Activated T-helper 1 cell treated with Interleukin-2 at 50 U/mL for 16 hours (primary cell): ENCODE measurements at places on chromosomes 2 and 18.

GRCh38 chr18:50651334-50651733 is 91.4 kb downstream of the MAPK4 start:
- DNase-seq = no peak

- DNase-seq = no peak
Observed at GRCh38 chr2:46703588-46703987, 212.0 kb downstream of the MCFD2 start.

DNA sequence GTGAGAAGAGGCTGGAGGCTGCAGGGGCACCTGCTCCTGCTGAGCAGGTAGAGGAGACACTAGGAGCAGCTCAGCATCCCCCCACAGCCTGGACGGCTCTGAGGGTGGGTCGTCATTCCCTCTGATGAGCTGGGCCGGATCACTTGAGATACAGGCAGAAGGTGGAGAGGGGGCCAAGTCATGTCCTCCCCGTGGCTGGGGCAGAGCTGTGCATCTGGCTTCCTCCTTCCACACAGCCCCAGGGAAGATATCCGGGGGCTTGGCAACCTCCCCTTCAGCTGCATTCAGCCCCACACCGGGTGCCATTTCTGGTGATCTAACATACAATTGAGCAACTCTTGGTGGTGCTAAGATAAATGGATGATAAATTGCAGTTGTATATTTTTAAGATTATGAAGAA is 236.9 kb downstream of the LDLRAD4 start:
- no peak for DNase-seq

GRCh38 chr2:232235716-232236115 is 142.8 kb upstream of the ALPP start:
- no peak for DNase-seq

DNA sequence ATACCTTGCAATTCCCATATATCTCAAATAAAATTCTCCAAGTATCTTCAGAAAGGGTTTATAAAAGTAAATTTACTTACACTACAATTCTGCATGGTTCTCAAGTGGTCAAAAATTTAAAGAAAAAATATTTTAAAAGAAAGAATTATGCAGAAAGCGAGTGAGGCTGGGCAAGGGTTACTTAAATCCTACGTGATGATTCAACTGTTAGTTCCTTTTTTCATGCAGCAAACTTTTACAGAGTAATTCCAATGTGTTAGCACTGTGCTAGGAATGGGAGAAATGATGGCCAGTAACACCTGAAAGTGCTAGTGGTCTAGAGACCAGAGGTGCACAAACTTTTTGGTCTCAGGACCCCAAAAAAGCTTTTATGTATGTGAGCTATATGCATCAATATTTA is 133.4 kb downstream of the ATAD2B start:
- no peak for DNase-seq

DNA sequence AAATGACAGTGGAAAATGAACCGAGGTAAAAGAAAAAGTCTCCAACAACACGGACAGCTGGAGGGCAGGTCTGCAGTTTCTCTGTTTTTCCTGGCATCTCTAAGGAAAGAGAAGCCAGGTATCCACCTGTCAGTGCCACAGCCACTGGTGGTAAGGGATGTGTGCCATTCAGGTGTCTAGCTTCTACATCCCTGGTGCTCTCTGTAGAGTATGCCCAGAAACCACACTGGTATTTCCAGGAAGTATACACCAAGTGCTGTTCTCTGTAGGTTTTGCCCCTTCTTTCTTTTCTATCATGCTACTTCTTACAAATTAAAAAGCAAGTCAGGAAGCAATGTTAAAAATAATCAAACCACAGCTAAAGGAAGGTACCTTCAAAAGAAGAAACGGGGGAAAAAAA is 7.6 kb upstream of the AGFG1 start:
- DNase-seq = no peak

GRCh38 chr18:22523481-22523880 is 105.8 kb upstream of the CTAGE1 start:
- no peak for DNase-seq

DNA sequence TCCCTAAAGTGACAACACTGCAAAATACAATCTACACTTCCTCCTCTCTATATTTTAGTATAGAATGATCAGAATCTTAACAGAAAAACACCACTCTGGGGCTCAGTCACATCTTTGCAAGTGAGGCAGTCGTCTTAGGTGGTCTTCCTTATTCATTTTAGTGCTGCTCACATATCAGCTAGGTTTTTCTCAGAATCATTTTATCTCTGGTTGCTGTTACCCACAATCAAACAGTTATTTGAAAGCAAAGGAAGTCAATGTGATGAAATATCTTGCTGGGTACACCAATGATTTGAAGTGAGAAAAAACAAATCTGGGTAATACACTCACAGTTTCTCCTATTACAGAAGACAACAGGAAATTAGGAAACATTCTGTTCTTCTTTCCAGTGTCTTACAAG is 275.2 kb downstream of the DSEL start:
- no peak for DNase-seq

DNA sequence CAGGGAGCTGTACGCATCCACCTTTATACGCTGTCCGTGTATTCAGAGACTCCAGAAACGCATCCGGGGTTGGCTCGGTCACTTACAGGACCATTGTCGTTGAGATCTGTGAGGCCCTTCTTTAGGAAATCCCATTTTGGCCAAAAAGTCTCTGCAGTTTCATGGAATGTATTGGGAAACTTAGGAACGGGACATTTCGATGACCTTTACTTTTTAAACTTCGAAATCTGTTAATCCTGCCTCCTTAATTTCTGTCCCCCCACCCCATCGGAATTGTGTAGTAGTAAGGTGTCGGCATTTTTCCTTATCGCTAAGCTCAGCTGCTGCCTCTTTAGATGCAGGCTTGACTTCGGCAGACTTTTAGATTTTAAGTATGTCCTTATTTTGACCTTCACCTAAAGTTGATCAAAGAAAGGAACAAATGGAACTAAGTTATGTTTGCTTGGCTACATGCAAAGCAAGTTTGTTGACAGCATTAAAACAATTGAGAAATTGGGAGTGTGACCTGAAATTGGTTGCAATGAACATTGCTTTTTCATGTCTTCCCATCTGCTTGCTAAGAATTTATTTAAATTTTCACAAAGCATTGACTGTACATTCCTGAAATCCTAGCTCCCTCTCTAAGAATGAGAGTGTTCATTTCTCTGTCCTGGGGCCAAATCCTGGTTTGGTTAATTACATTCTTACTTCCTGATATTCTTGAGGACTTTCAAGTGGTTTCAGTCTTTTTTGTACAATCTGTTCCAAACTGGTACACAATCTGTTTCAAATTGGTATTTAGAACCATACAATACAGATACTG is 884 bp upstream of the RAPH1 start:
- no peak for DNase-seq

DNA sequence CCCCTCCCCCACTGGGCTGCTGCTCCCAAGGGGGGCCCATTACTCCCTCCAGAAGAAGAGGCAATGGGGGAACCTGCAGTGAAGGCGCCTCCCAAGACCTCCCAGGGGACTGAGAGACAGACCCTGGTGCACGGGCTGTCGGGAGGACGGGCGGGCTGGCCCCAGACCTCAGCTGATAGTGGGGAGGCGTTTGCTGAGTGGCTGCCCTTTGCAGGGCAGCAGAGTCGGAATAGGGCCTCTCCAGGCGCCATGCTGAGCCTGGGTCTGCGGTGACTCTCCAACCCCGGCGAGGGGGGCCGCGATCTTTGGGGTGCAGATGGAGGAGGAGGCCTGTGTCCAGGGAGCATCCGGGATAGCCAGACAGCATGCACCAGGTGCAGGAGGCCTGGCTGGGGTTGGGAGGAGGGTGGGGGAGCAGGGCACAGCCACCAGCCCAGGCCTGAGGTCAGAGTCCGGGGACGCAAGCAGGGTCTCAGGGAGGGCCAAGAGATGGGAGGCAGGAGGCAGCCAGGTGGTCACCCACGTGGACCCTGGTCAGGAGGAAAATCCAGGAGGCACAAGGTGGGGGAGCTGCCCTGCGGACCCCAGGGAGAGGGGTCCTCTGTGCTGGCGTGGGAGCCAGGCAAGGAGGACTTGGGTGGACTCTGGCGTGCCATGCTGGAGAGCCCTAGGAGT is 11.0 kb downstream of the CROCC2 start:
- DNase-seq = no peak

DNA sequence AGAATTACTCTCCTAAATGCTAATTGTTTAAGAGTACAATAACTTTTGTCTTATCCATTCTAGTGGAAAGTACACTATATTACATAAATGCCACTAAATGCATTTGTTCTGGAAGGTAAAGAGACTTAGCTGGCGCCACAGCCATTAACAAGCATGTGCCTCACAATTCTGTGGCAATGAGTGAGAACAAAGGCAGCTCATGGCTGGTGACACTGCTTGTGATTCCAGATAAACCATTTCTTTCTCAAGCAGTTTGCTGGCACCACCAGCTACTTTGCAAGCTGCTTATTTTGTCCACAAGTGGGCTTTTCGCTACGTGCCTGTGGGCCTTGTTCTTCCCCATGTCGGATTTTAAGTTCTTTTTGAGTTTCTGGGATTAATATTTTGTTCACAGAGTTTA is 147.6 kb upstream of the SMAD7 start:
- DNase-seq = no peak

GRCh38 chr18:34120294-34120693 is 104.4 kb downstream of the NOL4 start:
- DNase-seq = no peak

GRCh38 chr2:219522111-219523030 is 8.1 kb downstream of the ASIC4 start:
- no peak for DNase-seq

GRCh38 chr2:132489150-132489549 is 72.5 kb downstream of the GPR39 start:
- DNase-seq = no peak

DNA sequence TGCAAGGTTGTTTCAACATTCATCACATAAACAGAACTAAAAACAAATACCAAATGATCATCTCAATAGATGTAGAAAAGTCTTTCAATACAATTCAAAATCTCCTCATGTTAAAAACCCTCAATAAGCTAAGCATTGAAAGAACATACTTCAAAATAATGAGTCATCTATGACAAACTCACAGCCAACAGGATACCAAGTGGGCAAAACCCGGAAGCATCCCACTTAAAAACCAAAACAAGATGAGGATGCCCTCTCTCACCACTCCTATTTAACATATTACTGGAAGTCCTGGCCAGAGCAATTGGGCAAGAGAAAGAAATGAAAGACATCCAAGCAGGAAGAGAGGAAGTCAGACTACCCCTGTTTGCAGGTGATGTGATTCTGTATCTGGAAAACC is 992.2 kb upstream of the PIK3C3 start:
- DNase-seq = no peak

GRCh38 chr2:3025984-3026383 is 351.6 kb downstream of the EIPR1 start:
- DNase-seq = no peak

GRCh38 chr2:190534310-190535120 is at the start of gene NEMP2:
Gene NEMP2 (minus strand): TSS chr2:190534722. CDS start chr2:190534655, 67 bp downstream.
- DNase-seq = peak; percentile 73

GRCh38 chr2:86330001-86330400 is 7.4 kb downstream of the REEP1 start:
- no peak for DNase-seq

DNA sequence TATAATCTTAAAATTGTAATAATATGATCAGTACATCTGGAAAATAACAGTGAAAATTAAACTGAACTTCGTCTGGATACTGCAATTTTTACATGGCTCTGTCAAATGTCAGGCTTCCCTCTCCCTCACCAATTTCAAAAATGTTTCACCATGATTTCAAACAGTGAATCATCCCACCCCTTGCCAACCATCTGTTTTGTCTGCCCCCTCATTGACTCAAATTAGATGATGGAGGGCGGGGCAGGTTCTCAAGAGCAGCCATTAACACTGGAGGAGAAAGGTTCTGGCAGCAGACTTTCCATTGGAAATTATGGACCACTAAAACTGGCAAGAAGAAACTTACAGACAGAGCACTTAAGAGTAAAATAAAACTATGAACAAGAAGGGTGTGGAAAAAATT is 1195.7 kb upstream of the ZEB2 start:
- no peak for DNase-seq

DNA sequence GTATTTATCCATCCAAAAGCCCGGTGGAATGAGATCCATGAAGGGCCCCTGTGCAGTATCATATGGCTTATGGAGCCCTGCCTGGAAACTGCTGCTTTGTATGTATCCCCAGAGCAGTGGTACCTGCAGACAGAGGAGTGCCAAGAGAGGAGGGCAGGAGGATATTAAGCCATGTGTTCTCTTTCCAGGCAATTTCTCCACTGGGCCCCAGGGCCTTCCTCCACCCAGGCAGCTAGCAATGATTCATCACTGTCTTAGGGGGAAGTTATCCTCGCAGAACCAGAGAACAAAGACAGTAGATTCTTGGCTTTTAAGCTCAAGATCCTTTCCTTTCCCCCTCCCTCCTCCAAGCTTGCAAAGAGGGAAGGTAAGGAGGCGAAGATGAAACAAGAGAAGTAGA is 98.1 kb downstream of the LRRC30 start:
- DNase-seq = no peak

DNA sequence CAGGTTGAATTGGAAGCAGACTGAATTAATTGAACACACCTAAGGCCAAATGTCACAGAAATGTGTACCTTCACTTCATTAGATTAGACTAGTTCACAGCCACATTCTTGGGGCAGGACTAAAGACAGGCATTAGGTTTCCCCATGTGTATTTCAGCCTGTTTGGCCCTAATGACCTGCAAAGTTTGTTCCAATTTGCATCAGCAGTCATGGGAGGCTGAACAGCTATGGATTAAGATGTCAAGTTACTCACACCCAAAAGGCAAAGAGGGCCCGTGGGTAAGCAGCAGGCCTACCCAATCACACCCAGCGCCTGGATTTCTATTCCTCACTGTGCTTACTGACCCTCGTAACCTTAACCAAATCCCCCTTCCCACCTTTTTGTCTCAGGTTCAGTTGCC is 99.6 kb upstream of the RIOK3 start:
- DNase-seq = no peak

- DNase-seq = no peak
Observed at GRCh38 chr2:174340400-174341292, 5.9 kb downstream of the SP9 start.

GRCh38 chr2:66840321-66841002 is 405.5 kb downstream of the MEIS1 start:
- DNase-seq = no peak

DNA sequence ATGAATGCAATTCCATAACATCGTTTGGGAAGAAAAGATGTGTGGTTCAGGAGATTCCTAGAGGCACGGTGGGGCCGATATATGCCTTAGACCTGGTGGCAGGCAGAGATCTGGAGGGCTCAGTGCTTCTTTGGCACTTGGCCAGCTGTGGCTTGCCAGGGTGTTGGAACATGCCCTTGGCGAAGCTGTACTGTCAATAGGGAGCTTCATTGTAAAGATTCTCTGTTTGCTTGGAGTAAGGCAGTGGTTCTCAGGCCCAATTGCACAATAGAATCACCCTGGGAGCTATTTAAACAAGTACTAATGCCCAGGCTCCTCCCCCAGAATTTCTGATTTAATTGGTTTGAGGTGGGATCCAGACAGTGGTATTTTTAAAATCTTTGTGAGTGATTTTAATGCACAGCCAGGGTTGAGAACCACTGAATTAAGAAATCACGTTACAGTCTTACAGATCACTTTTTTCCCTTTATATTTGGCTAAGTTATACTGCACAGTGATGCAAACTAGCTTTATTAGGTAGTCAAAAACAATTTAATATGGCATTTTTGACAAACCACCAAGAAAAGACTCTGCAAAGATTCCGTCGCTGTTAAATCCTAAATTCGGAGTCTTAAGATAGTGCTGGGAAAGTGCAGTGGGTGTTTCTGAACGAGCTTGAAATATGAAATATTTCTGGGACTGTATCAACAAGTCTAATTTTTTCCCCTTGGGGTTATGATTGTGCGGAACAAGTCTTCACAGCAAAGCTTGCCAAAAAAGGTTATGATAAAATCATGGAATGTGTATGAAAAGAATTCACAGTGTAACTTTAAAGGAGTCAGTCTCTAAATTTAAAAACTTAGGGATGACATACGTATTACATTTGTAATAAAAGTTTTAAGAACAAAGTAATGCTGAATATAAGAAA is 78.0 kb downstream of the CRIM1 start:
- DNase-seq = no peak
